Kidney (tissue), 22 donors: ENCODE measurements at places on chromosomes 13 and 19. TPM values are rescaled to one million over a fixed set of nuclear protein-coding genes. Genes with fewer than 3 reads are reported as not detected.

The ZNF552 gene
- polyA plus RNA-seq: 10.7 TPM

The CGB2 gene
- polyA plus RNA-seq: not detected

The FGF14 gene
- 0.47 TPM for polyA plus RNA-seq

The FXYD5 gene
- 41.9 TPM for polyA plus RNA-seq

The ICAM4 gene
- 1.1 TPM for polyA plus RNA-seq

The S1PR4 gene
- 0.67 TPM for polyA plus RNA-seq

The CNN1 gene
- polyA plus RNA-seq: 42.2 TPM

The KIR2DL1 gene
- not detected for polyA plus RNA-seq

The TNFSF9 gene
- polyA plus RNA-seq: 0.62 TPM

The AMER2 gene
- not detected for polyA plus RNA-seq

The IQCN gene
- 0.82 TPM for polyA plus RNA-seq

The RGL3 gene
- polyA plus RNA-seq: 56.9 TPM

The CHAMP1 gene
- polyA plus RNA-seq: 5.8 TPM

The OSCAR gene
- polyA plus RNA-seq: 0.77 TPM

The CYP4F11 gene
- polyA plus RNA-seq: 7.2 TPM

The PRR36 gene
- polyA plus RNA-seq: 1.1 TPM

The GSX1 gene
- polyA plus RNA-seq: not detected

The ERICH6B gene
- not detected for polyA plus RNA-seq

The IL11 gene
- 0.37 TPM for polyA plus RNA-seq

The DENND1C gene
- 2.6 TPM for polyA plus RNA-seq

The CLPTM1 gene
- 142 TPM for polyA plus RNA-seq

The NKPD1 gene
- not detected for polyA plus RNA-seq

The LIG1 gene
- polyA plus RNA-seq: 14.0 TPM

The DOCK6 gene
- polyA plus RNA-seq: 45.8 TPM

The LYPD3 gene
- polyA plus RNA-seq: 2.2 TPM

The KCNN1 gene
- 0.37 TPM for polyA plus RNA-seq

The AP1M2 gene
- 232 TPM for polyA plus RNA-seq

The KLK6 gene
- polyA plus RNA-seq: 30.3 TPM

The CAB39L gene
- 11.0 TPM for polyA plus RNA-seq

The SIGLEC8 gene
- not detected for polyA plus RNA-seq

The GIPC3 gene
- 2.1 TPM for polyA plus RNA-seq

The ZNF837 gene
- 3.6 TPM for polyA plus RNA-seq

The ZNF878 gene
- 0.67 TPM for polyA plus RNA-seq

The POU4F1 gene
- polyA plus RNA-seq: not detected

The CFAP97D2 gene
- polyA plus RNA-seq: not detected

The FARP1 gene
- polyA plus RNA-seq: 123 TPM

The DPF1 gene
- polyA plus RNA-seq: not detected

The NBEA gene
- polyA plus RNA-seq: 4.7 TPM

The CEACAM1 gene
- 34.3 TPM for polyA plus RNA-seq

The TYROBP gene
- polyA plus RNA-seq: 64.2 TPM

The NLRP7 gene
- polyA plus RNA-seq: not detected

The RUVBL2 gene
- polyA plus RNA-seq: 83.6 TPM

The CEACAM19 gene
- 5.5 TPM for polyA plus RNA-seq

The CBLC gene
- 8.2 TPM for polyA plus RNA-seq

The VSTM2B gene
- not detected for polyA plus RNA-seq

The OXGR1 gene
- polyA plus RNA-seq: 3.5 TPM

The MCEMP1 gene
- polyA plus RNA-seq: 0.28 TPM

The ZNF850 gene
- polyA plus RNA-seq: 0.09 TPM

The CYP2F1 gene
- not detected for polyA plus RNA-seq

The ZNF563 gene
- 4.6 TPM for polyA plus RNA-seq

The WASF3 gene
- 3.7 TPM for polyA plus RNA-seq

The ADGRE1 gene
- polyA plus RNA-seq: 0.19 TPM
